EH (cell line): ENCODE measurements at places on chromosomes 5 and 9.

- DNase-seq = peak; percentile 34
These were observed 109.7 kb upstream of the RETREG1 start for GRCh38 chr5:16726538-16726946.

- no peak for DNase-seq
These were observed 6.9 kb upstream of the OLFM1 start for GRCh38 chr9:135080286-135081263.

GRCh38 chr5:142046191-142046590 is 33.4 kb upstream of the GNPDA1 start:
- no peak for DNase-seq

GRCh38 chr5:138998521-138998920 is 123.4 kb upstream of the LRRTM2 start:
- no peak for DNase-seq

GRCh38 chr5:96816411-96816939 is 8.7 kb upstream of the ERAP1 start:
- DNase-seq = no peak
